ENCODE measurements at places on chromosomes 4 and X. TPM values are rescaled to one million over a fixed set of nuclear protein-coding genes. Genes with fewer than 3 reads are reported as not detected.

DNA sequence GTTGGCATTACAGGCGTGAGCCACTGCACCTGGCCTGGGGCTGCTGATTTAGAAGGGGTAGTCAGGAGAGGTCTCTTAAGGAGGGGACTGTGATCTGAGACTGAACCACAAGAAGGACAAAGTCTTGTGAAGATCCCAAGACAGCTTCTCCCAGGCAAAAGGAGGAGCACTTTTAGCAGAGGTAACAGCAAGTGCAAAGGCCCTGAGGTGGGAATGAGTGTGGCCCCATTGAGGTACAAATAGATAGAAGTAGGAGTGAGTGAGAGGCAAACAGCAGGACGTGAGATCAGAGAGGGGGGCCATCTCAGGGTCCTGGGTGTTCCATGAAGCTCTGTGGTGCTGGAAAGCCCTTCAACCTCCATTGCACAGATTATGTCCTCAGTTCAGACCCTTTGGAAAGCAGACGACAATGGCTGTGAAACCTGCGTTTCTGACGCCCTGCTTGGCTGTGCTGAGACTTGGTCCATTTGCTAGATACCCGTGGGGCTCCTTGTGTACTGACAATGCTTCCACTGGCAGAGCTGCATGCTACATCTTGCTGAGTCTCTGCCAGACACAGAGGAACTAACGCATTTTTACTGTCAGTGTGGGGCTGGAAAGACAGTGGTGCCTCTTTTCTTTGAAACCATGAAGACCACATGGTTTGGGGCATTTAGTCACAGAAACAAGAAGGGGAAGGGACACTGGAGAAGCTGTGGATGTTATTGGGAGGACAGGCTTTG is 1.3 kb upstream of the CCKAR start:
- peak; percentile 62 for DNase-seq

GRCh38 chrX:38768079-38768478 is 33.2 kb upstream of the MID1IP1 start:
- no peak for DNase-seq

PDCL2 gene
- not detected for total RNA-seq

MTMR1 gene
- 22.6 TPM for total RNA-seq

DNA sequence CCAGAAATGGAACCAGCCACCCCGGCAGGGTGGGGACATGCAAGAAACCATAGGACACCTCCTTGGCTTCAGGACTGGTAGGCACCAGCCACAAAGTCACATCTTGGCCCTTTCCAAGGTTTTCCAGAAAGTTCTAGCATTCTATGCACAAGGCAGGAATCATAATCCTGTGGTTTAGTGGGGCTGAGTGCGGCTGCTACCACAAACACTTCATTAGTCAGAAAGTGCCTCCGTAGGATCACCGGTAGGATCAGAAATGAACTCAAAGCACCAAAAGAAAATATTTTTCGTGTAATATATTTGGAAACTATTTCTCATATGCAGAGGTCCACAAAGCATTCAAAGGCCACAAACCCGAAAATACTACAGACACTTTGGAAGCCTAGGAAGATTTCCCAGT is 191.7 kb downstream of the PTTG2 start:
- DNase-seq = no peak

DNA sequence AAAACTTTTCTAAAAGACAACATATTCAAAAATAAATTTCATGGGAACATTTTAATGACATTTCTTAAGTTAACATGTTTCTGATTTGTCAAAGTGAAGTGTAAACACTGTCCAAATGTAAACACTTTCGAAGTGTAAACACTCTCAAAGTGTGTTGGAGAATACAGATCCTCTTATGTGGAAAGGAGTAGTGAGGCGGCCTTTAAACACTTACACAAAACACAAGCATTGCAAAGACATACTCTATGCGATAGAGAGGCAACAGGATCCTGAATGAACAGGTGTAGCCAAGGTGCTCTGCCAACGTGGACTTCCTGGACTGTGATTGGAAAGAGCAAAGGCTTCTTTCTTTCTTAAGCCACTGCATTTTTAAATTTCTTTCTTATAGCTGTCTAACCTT is 62.7 kb upstream of the PGM2 start:
- DNase-seq = no peak

- no peak for DNase-seq
These were observed 1.2 kb upstream of the TADA2B start for GRCh38 chr4:7041801-7042502.

- DNase-seq = no peak
These were observed 140.2 kb downstream of the STIM2 start for GRCh38 chr4:27000820-27001219.

- no peak for DNase-seq
These were observed at the start of gene TLR7 for GRCh38 chrX:12866451-12867377. TSS of gene TLR7 (plus strand) at chrX:12867072. CDS start at chrX:12867579, 507 bp downstream.

GRCh38 chrX:132216283-132216682 is 3.0 kb downstream of the RAP2C start:
- DNase-seq = no peak

DNA sequence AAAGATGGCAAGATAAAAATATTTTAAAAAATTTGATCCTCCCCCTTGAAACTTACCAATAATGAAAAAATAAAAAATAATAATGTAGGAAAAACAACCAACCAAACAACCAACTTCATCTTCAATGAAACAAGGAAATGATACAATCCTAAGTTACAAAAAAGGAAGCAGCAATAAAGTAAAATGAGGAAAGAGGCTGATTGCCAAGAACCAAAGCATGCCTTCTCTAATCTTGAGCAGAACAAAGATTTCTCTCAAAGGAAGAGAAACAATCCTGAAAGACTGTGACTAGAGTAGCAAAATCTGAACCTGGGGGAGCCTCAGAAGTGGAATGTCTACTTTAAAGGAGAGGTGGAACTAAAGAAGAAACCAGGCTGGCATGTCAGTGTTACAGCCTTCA is 10.9 kb upstream of the WDFY3 start:
- no peak for DNase-seq

VGLL1 gene
- not detected for total RNA-seq

MGARP gene
- 2.2 TPM for total RNA-seq

GRCh38 chrX:4936315-4936714 is 1222.9 kb upstream of the PRKX start:
- no peak for DNase-seq

CT47B1 gene
- not detected for total RNA-seq

DNA sequence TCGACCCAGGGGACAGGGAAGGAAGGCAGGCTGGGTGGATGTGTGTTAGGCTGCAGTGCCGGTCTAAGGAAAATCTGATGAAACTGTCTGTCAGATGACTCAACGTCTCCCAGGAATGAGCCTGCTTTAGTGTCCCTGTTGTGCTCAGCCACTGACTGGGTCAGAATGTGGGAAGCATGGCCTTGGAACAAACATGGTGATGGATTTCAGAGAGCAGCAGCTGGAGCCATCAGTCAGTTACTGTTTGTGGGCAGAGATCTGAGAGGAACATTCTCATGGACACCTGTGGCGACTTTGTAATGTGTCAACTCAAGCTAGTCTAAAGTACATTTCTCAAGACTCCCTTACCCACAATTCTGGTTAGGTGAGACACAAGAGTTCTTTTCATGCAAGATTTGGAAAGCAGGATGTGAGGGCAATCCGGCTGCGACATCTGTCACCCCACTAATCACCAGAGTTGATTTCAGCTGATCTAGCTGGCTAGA is 63.2 kb downstream of the ANAPC10 start:
- no peak for DNase-seq

DNA sequence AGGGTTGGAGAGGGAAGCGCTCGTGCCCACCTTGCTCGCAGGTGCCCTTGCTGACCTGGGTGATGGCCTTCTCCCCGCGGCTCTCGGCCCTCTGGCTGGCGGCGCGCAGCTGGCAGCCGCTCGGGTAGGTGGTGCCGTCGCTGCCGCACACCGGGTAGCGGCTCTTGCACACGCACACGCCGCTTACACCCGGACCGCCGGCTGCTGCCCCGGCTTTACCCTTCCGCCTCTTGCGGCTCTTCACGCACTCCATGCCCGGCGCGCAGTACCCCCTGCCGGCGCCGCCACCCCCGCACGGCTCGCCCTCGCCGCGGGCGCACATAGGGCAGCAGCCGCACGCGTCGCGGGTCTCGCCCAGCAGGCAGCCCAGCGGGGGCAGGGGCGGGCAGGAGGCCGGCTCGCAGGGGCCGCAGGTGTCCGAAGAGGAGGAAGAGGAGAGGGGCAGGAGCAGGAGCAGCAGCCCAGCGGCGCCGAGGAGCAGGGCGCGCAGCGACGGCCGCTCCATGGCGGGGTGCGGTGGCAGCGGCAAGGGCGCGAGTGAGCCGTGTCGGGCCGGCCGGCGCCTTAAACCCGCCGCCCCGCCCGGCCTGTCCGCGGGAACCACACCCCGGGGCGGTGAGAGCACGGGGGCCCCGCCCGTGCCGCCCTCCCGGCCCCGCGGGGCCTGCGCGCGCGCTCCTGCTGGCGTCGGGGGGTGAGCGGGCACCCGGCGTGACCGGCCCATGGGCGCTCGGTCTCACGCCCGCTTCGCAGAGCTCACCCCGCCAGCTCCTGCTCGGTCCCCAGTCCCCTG is at the start of gene IGFBP7:
IGFBP7 (minus strand) TSS at position 539 of the 793 bp plus-strand sequence; CDS start at position 505, 34 bp downstream.
- DNase-seq = no peak

PPP2R3B gene
- total RNA-seq = 28.5 TPM

DNA sequence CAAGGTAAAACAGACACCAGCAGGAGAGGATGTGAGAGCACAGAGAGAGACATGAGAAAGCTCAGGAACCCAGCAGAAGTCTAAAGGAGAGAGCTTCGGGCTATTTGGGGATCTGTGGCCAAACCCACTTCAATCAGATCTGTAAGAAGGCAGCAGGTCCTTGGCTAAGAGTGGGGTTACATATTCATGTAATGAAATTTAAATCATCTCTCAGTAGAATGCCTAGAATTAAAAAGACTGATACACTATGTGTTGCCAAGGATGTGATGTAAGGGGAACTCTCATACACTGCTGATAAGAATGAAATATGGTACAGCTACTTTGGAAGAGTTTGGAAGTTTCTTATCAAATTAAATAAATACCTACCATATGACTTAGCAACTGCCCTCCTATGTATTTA is 35.8 kb downstream of the PDE5A start:
- no peak for DNase-seq

SPATA4 gene
- total RNA-seq = not detected

- DNase-seq = no peak
These were observed 19.3 kb downstream of the SLC25A53 start for GRCh38 chrX:104137496-104137895.

FGF2 gene
- 12.0 TPM for total RNA-seq

DNA sequence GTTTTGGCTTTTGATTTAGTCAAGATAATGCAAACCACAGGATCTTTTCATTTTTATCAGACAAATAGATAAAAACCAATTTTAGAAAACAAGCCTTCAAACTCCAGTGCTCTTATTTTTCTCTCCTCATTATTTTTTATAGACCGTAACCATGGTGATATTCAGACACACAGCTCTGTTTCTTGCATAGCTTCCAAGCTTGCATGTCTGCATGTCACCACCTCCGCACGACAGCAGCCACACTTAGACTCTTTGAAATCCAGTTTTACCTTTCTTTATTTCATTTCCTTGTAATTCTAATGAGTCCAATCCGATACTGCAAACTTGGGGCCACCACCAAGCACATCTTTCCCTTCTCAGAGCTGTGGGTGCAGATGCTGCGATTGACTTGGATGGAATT is 94.3 kb upstream of the GPM6A start:
- DNase-seq = no peak

- DNase-seq = no peak
These were observed 157.5 kb upstream of the SMIM31 start for GRCh38 chr4:164596318-164596878.

GRCh38 chr4:165866019-165866650 is 6.9 kb upstream of the TLL1 start:
- no peak for DNase-seq

GRCh38 chrX:132227383-132228112 is 8.3 kb upstream of the RAP2C start:
- no peak for DNase-seq

ERCC6L gene
- 0.74 TPM for total RNA-seq

- DNase-seq = peak; percentile 13
These were observed 58.5 kb downstream of the CRLF2 start for GRCh38 chrX:1153940-1154339.

DNA sequence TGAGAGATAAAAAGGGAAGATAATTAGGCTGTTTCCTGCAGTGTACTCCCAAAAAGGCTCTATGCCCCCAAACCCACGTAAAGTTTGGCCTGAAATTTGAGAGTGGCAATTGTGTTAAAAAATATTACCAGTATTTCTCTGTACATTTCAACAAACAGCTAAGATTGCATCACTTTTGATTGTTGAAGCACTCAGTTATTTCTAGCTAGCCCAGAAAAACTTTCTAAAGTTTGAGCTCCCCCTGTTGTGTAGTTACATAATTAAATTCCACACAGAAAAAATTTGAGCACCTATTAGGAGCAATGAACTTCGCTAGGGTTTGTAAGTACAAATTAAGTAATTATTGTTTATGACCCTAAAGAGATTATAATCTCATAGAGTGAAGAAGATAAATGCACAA is 109.4 kb downstream of the DLG3 start:
- DNase-seq = no peak

DNA sequence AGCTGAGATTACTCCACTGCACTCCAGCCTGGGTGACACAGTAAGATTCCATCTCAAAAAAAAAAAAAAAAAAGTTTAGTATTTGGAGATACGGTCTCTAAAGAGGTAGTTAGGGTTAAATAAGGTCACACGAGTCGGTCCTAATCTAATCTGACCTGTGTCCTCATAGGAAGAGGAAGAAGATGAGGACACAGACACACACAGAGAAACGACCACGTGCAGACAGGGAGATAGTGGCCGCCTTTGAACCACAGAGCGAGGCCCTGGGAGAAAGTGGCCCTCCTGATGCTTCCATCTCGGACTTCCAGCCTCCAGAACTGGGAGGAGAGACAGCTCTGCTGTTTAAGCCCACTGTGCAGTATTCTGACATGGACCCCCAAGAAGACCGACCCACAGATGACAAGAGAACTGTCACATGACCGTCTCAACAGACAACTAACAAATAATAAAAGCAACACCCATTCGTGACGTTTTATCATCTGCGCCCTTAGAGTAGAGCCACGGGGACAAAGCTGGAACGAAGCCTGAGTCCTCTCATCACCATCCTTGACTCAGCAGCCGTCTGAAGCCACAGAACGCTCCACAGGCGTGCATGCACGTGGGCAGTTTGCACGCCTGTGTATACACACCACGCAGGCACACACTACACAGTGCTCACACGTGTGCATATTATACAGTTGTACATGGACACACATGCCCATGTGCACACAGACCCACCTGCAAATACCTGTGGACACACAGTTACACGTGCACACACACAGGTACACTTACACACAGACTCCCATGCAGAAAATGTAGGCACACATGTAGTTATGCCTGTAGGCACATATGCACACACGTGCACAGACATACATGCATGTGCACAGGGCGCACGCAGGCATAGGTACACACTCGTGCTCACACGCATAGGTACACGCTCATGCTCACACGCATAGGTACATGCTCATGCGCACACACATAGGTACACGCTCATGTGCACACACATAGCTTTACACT is 51.7 kb downstream of the FAM53A start:
- DNase-seq = no peak
